ENCODE measurements at places on chromosomes 5 and 9.

GRCh38 chr9:7209016-7209715 lies 451.4 kb downstream of the KDM4C start:
- DNase-seq = no peak

DNA sequence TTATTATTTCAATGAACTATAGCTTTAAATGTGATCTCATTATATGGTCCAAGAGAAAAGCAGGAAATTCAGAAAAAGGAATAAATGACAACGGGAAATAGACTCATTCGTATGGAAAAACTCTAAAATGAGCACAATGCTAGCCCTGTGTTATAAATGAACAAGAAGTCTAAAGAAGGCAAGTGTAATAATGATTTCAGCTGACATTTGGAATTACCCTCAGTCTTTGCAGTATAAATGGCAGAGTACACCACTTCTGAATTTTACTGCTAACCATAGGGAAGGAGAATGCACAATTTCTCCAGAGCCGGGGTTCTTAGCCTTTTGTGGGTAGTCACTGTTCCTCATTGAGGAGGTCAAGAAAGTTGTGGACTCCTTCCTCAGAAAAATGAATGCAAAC lies 93.1 kb downstream of the ANKRD55 start:
- no peak for DNase-seq

GRCh38 chr9:2241836-2242741 lies 226.9 kb downstream of the SMARCA2 start:
- DNase-seq = peak; percentile 89

GRCh38 chr9:4308482-4308881 lies 8.6 kb upstream of the GLIS3 start:
- DNase-seq = no peak

DNA sequence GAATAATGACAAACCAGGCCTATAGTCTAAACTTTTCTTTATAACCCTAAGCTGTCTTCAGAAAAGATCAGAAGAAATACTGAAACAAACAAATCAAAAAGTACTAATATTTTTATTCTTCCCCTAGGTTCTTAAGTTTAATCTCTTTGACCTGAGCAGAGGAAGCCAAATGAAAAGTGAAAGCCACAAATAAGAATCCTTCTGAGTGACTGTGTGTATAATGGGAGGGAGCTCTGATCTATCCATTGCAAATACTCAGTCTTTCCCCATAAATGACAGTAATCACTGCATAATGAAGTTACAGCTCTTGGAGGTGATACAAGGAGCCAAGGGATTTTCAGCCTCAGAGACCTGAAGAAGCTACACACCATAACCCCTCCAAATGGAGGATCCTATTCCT lies 126.9 kb upstream of the ATP10B start:
- DNase-seq = no peak

- DNase-seq = no peak
These were observed 162.0 kb downstream of the SMARCA2 start for GRCh38 chr9:2177121-2177520.
